ENCODE measurements at places on chromosomes 13 and 19.

DNA sequence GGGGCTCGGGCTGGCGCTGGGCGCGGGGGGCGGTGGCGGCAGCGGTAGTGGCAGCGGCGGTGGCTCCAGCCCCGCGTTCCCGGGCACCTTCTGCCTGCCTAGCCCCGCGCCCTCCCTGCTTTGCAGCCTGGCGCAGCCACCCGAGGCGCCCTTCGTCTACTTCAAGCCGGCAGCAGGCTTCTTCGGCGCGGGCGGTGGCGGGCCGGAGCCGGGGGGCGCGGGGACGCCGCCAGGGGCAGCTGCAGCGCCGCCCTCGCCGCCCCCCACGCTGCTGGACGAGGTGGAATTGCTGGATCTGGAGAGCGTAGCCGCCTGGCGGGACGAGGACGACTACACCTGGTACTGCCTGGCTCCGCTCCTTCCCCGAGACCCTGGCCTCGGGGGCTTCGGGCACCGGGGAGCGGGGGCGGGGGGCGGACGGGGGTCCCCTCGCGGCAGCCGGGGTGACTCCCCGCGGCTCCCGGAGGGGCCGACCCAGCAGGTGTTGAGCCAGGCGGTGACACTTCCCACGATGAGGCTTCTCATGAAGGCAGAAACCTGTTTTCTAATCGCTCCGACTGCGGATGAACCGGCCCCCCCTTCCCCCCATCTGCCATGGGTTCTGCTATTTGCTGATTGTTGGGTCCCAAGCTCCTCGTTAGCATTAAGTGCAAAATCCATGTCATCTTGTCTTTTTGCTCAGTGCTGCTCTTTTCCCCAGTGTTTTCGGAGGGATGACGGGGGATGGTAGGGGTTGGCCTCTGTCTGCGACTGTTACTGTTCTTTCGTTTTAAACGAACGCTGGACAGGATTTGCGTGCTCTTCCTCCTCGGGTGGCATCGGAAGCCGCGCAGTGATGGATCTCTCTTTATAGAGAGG, 943 bp downstream of the SLAIN1 start:
- DNase-seq = peak; percentile 24

GRCh38 chr19:29596885-29597525, 9.1 kb upstream of the POP4 start:
- no peak for DNase-seq

DNA sequence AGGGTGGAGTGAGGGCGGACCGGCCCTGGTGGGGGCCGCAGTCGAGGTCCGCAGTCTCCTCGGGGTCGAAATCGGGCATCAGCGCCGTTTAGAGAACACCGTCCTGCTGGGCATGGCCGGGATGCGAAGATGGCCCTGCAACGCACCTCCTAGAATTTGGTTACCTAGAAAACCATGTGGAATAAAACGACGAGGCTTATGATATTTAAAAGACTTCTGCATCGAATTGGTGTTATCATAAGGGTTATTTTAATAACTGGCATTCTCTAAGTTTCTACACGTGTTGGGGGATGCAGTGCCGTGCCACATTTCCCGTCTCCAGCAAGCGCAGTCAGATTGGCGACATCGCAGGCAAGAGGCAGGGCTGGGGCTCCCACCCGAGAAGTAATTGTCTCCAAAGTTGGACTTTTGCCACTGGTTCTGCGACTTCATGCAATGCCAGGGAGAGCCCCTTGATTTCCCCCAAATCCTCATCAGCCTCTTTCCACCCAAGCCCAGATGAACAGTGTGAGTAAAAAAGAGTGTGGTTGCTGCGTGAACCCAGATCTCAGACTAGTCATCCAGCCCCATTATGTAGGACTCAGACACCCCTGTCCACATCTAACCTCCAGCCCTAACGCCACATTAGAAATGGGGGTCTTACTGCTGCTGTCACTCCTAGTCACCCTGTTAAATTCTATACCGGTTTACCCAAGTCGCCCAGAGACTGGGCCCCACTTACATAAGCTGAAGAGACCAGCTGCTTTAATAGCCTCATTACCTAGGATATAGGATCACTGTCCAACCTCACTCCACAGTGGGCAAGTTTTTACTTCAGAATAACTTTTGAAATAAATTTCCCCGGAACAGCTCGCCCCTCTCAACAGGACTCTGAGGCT, 571 bp upstream of the DHRS12 start:
- DNase-seq = no peak

- DNase-seq = no peak
Observed at GRCh38 chr13:46698014-46698413, 98.9 kb downstream of the ESD start.

DNA sequence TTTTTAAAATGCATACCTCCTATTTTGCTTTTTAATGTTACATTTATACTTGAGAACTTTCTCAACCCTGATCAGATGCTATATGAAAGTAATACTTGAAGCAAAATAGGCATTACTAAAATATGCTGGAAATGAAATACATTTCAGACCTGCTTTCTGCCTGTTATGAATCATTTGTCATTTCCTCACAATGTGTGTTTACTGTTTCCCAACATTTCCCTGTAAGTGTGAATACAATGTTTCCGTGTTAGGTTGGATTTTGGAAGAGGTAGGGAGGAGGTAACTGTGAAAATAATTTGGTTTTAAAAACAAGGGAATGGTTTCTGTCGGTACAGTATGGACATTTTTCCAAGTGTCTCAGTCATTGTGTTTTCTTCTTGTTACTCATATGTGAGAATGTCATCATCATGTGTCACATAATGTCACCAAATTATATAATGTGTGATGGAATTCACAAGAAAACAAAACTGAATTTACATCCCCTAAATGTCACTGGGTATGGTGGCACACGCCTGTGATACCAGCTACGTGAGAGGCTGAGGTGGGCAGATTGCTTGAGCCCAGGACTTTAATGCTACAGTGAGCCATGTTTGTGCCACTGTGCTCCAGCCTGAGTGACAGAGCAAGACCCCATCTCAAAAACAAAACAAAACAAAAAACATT, 43.0 kb downstream of the ZAR1L start:
- no peak for DNase-seq

- DNase-seq = no peak
Observed at GRCh38 chr13:76715621-76716020, 170.6 kb downstream of the KCTD12 start.

- no peak for DNase-seq
Observed at GRCh38 chr13:41416276-41416675, 41.1 kb upstream of the RGCC start.

- no peak for DNase-seq
Observed at GRCh38 chr19:38805180-38805579, 7.6 kb downstream of the LGALS4 start.

- no peak for DNase-seq
Observed at GRCh38 chr13:36183901-36184300, 30.5 kb downstream of the SOHLH2 start.

- DNase-seq = no peak
Observed at GRCh38 chr13:74705438-74705837, 571.2 kb upstream of the KLF12 start.

DNA sequence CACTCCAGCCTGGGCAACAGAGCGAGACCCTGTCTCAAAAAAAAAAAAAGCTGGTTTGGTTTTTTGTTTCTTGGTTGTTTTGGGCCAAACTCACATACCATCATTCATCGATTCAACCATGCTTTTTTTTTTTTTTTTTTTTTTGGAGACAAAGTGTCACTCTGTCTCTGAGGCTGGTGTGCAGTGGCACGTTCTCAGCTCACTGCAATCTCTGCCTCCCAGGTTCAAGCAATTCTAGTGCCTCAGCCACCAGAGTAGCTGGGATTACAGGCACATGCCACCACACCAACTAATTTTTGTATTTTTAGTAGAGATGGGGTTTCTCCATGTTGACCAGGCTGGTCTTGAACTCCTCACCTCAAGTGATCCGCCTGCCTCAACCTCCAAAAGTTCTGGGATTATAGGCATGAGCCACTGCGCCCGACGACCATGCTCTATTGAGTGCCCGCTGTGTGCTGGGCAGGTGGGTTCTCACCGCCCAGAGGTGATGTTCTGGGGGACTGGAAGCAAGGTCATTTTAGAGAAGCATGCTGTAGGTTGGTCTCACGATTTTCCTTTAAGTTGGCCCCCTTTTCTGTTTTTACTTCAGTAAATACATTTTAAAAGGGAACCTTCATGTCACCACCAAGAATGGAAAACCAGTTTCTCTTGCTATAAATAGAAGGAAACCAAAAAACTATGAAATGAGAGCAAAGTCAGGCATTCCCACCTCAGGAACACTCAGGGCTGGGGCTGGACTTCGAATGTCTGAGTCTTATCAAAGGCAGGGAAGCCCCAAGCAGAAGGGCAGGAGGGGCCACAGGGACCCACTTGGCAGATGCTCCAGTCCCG, 8.3 kb upstream of the JUND start:
- no peak for DNase-seq

- no peak for DNase-seq
Observed at GRCh38 chr13:44746690-44747089, 170.6 kb upstream of the TSC22D1 start.

GRCh38 chr13:104315606-104316005, 1249.4 kb upstream of the SLC10A2 start:
- no peak for DNase-seq

GRCh38 chr13:113748862-113749451, 10.1 kb upstream of the TMEM255B start:
- DNase-seq = no peak

- DNase-seq = no peak
Observed at GRCh38 chr19:47497050-47497766, 13.2 kb upstream of the KPTN start.

DNA sequence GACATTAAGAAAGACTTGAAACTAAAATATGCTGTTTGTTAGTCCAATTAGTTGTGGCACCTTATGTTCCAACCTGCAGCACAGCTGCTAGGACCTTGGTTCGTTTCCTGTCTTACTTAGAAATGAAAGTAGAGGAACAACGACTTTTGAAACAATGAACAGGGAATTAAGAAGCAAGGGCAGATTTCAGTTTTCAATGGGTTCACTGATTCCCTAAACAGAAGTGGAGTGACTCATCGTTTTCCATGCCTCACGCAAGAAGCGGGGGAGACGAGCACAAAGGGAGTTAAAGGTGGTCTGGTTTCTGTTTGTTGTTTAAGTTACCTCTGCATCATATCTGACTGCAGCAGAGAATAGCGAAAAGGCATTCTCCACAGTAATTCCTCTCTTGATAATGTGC, 44.8 kb downstream of the PHF11 start:
- DNase-seq = no peak

DNA sequence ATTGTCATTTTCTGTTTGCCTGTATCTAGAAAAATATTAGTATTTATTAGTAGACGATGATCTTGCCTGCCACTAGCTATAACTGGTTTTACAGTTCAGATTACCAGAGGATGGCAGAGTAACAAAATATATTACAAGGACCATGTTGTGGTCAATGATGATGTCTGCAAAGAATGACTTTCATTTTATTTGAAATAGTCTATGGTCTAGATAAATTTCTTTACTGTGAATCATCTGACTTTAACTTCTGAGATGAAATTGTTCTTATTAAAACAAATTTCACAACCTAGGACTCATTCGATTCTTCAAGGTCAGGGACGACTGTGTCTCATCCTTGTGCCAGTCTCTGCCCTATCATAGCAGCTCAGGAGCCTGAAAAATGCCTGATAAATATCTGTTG, 637.8 kb upstream of the KLF12 start:
- no peak for DNase-seq

DNA sequence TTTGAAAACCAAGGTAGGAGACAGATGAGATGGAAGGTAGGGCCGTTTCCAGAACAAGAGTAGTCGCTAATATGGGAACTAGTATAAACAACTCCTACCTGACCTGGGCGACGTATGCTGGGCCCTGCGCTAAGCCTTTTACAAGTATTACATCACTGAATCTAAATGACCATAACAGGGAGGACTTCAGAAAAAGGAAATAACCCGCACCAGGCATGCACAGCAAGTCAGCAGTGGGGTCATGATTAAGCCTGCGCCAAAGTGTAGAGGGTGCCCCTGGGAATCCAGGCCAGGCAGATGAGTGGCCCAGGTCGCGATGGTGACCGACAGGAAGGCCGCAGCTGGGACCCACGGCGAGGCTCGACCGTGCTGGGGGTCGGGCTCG, 613 bp downstream of the ATP13A1 start:
- DNase-seq = no peak

DNA sequence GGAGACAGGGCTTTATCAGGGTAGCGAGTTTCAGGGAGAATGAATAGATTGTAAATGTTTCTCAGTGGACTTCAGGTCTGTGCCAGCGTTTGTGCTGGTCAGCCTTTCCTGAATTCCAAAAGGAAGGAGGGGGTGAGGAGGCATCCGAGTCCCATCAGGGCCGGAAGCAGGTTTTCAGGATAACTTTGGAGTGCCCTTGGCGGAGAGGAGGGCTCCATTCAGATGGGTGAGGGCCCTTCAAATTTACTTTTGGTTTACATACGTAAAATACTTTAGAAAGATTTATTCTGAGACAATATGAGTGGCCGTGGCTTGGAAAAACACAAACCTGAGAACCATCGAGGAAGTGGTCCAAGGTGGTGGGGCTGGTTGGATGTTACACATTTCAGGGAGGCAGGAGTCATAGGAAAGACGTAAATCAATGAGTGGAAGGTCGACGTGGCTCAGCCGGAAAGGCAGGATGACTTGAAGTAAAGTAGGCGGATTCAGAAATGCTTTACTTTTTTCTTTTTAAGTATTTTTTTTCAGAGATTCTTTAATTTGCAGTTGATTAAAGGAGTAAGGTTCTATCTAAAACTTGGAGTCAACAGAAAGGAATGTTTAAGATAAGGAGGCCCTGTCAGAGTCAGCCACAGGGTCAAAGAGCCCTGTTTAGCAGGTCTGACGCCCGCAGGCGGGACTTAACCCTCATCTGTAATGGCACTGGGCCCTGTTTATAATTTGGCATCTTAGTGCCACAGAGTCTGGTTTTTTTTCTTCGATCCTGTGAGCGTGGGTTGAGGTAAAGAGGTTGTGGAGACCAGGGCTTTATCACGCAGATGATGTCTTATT, 32.8 kb downstream of the ATP11A start:
- DNase-seq = no peak

DNA sequence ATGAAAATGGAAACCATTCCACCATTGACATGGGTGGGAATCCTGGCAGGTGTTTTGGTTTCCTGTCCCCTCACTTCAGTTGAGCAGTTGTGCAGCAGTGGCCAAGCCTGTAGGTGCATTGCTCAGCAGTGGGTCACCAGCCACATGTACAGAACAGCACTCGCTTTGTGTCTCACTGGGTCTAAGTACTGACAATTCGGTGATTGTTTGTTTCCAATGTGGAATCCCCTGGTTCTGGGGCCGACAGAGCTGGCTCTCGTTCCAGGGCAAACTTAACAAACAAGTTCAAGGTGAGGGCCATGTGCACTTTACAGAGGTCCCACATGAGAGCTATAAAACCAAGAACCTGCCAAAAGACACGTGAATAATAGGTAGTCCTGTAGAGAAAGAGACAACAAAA, 54.1 kb upstream of the SPATA13 start:
- no peak for DNase-seq

GRCh38 chr19:37507167-37507464, 377 bp downstream of the ZNF793 start:
- DNase-seq = no peak

GRCh38 chr13:76971215-76971614, 20.7 kb upstream of the CLN5 start:
- no peak for DNase-seq

DNA sequence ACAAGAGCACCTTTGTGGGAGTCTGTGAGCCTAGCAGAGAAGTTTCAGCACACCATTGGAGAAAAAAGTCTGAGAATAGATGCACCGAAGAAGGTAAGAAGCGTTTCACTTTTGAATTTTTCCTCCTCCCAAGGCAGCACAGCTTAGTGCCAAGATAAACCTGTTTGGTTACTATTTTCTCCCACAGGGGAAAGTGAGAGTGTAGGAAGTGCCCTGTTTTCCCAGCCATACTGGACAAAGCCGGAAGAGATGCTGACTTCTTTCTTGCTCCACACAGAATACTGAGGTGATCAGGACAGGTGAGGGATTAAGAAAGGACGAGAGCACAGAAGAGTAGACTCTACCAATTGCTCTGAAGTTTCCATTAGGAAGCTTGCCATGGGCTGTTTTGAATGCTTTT, 1011.0 kb upstream of the MIR17HG start:
- no peak for DNase-seq

Data from stimulated activated CD4-positive, alpha-beta T cell treated with anti-CD3 and anti-CD28 coated beads, Interleukin-12 subunit alpha, Interleukin-12 subunit beta, amount 100 ng/mL, for 4 hours (primary cell).